ENCODE measurements at places on chromosomes 1 and 21. TPM values are rescaled to one million over a fixed set of nuclear protein-coding genes. Genes with fewer than 3 reads are reported as not detected.

Gene HAX1
- 89.2 TPM for total RNA-seq

Gene OR2L2
- total RNA-seq, result not detected

Gene APCS
- not detected for total RNA-seq

Gene CCDC28B
- 2.8 TPM for total RNA-seq

Gene CFAP45
- total RNA-seq, result not detected

Gene ZBED6
- 17.2 TPM for total RNA-seq

Gene GFI1
- 10.0 TPM for total RNA-seq

Gene PGD
- total RNA-seq, result 210 TPM

Gene FCN3
- total RNA-seq, result not detected

Gene RBM11
- not detected for total RNA-seq

Gene SWT1
- total RNA-seq, result 2.5 TPM

Gene CNR2
- total RNA-seq, result not detected

Gene GPR37L1
- not detected for total RNA-seq

Gene FOXO6
- total RNA-seq, result 0.13 TPM

Gene MANEAL
- total RNA-seq, result 16.8 TPM

Gene TMPRSS3
- 3.5 TPM for total RNA-seq

Gene PLEKHA6
- 10.8 TPM for total RNA-seq

Gene OR6K3
- not detected for total RNA-seq

Gene LHX8
- total RNA-seq, result not detected

Gene REN
- total RNA-seq, result not detected

Gene RIMS3
- total RNA-seq, result 5.4 TPM

Gene RRAGC
- total RNA-seq, result 7.6 TPM

Gene RIIAD1
- total RNA-seq, result not detected

Gene GJA9
- 0.13 TPM for total RNA-seq

Gene XCL1
- 2.5 TPM for total RNA-seq
